ENCODE measurements at places on chromosomes 5 and 9. TPM values are rescaled to one million over a fixed set of nuclear protein-coding genes. Genes with fewer than 3 reads are reported as not detected.

The CDH6 gene
- 89.1 TPM for total RNA-seq

The ZNF79 gene
- total RNA-seq, result 10.2 TPM

The SLC25A2 gene
- 0.35 TPM for total RNA-seq

The SLC28A3 gene
- total RNA-seq, result 0.64 TPM

The MARCHF11 gene
- 0.35 TPM for total RNA-seq

The SPINK4 gene
- not detected for total RNA-seq

The FOXD4L3 gene
- not detected for total RNA-seq

The CCL28 gene
- 4.0 TPM for total RNA-seq

The PDE8B gene
- 5.1 TPM for total RNA-seq

The PCDHGB2 gene
- 8.8 TPM for total RNA-seq

The PRDM9 gene
- total RNA-seq, result not detected

Data from metanephros (tissue), 2 donors.